H7 (cell line): ENCODE measurements at places on chromosomes 12 and 14. TPM values are rescaled to one million over a fixed set of nuclear protein-coding genes. Genes with fewer than 3 reads are reported as not detected.

The RERG gene
- total RNA-seq: not detected in 2 replicates

The DNAH10 gene
- 0.03 TPM in 1 of 2 replicates, not detected in the other for total RNA-seq

The ASPG gene
- 0.17 and 2.9 TPM in 2 replicates for total RNA-seq

The TMEM253 gene
- total RNA-seq: 0.31 and 0.78 TPM in 2 replicates

The SAMD15 gene
- total RNA-seq: 0.48 TPM in 1 of 2 replicates, not detected in the other

The COL2A1 gene
- 2.0 and 4.6 TPM in 2 replicates for total RNA-seq

GRCh38 chr12:2243275-2243674 lies 190.5 kb downstream of the CACNA1C start:
- DNase-seq: no peak

- no peak for DNase-seq
These were observed 148.8 kb upstream of the BMP4 start for GRCh38 chr14:54105406-54105805.

GRCh38 chr12:9673404-9674225 lies 4.1 kb downstream of the CLEC2D start:
- DNase-seq: peak; percentile 13

- no peak for DNase-seq
These were observed 316.2 kb downstream of the NPAS3 start for GRCh38 chr14:33254861-33255395.

GRCh38 chr12:54166567-54167499 lies 22.0 kb downstream of the SMUG1 start:
- DNase-seq: no peak

DNA sequence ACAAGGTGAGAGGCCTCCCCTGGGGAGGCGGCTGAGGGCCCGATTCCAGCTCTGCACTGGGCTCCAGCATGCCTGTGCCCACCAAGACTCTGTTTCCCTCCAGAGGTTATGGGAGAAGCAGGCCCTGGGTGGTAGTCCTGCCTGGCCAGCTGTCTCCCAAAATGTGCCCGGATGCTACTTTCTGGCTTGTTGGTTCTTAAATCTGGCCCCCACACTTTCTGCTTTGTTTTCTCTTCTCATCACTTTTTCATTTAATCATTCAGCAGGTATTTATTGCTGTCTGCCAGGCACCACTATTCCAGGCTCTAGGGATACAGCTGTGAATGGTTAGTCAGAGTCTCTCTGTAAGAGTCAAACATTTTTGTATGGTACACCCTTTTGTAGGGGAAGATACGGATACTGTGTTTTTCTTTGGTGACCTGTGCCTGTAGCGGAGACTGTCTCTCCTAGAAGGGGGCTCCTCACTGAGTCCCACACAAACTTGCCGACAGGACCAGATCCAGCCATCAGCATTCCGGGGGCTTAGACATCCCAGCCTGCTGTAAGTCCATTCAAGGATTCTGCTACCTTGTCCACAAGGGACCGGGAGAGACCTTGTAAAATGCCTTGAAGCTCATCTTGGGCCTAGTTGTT lies 3.8 kb downstream of the DHRS2 start:
- DNase-seq: no peak

DNA sequence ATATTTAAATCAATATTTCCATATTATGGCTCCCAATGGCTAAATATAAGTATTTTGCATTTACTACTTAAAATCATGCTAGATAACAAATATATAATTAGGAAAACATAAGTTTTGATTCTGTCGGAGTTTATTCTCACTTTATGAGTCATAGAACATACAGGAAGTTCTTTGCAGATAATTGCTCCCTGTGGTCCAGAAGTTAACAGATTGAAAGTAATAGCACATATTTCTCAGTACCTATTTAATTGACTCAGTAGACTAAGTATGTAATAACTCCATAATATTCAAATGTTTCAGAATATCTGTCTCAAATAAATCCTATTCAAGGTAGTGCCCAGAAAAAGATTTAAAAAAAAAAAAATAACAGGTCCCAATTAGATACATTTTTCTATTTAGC lies 806.0 kb upstream of the ATXN7L3B start:
- DNase-seq: no peak

DNA sequence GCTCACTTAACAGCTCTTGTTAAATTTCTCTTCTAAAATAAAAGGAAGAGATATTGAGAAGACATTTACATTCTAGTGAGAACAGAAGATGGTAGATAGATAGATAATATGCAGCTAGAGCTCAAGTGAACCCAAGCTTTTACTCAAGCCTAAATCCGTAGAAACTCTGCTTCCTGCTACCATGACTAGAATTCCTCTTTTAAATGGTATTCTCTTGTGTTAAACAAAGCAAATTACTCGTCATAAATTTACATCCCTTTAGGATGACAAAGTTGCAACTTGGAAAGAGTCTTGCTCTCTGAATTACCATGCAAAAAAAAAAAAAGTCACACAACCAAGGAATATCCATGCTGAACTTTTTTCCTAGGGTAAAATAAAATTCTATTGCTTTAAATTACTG lies 160.7 kb upstream of the LRFN5 start:
- DNase-seq: no peak

- no peak for DNase-seq
These were observed 4.8 kb upstream of the DGLUCY start for GRCh38 chr14:91108941-91109611.
